ENCODE measurements at places on chromosomes 7 and 10.

DNA sequence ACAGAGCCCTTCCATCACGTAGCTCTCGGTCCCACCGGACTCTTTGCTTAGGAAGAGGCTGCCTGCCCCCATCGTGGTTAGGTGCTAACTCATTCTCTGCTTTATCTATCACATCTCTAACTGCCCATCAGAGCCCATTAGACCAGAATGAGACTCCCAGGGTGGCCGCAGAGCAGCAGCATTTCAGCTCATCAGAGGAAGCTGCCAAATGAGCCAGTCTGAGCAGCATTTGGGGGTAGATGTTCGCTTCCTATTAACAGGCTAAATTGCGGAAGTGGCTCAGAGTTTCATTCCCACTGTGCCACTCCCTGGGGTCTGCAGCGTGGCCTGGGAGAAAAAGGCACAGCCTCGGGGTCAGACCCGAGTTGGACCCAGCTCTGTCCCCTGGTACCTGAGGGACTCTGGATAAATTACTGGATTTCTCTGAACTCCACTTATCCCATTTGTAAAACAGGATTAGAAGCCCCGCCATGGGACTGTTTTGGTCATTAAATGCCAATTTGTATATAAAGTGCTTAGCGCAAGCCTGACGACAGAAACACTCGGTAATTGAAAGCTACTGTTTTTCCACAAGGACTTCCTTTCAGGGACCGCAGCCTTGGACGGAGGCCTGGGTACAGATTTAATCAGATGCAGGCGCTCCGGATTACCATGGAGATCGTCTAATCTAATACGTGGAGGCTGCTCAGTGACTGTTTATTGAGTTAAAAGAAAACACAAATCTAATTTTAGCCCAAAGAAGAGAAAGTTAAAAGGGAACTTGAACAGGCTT lies 73.8 kb upstream of the PRLHR start:
- no peak for DNase-seq

GRCh38 chr10:17793823-17794644 lies 15.1 kb upstream of the MRC1 start:
- peak; percentile 97 for DNase-seq

- no peak for DNase-seq
Observed at GRCh38 chr7:150820578-150821198, 20.1 kb downstream of the TMEM176A start.

GRCh38 chr7:48621076-48621475 lies 303.3 kb upstream of the CDC14C start:
- DNase-seq, result no peak
